GM23338 (cell line): ENCODE measurements at places on chromosomes 1 and 21. TPM values are rescaled to one million over a fixed set of nuclear protein-coding genes. Genes with fewer than 3 reads are reported as not detected.

CD2 gene
- total RNA-seq: not detected in 2 replicates

SZRD1 gene
- 70.9 and 73.9 TPM in 2 replicates for total RNA-seq

HUNK gene
- total RNA-seq: 5.1 and 14.8 TPM in 2 replicates

TIE1 gene
- 1.5 and 2.3 TPM in 2 replicates for total RNA-seq

FAM43B gene
- total RNA-seq: 3.0 and 3.6 TPM in 2 replicates

TMPRSS3 gene
- total RNA-seq: 0.17 TPM in 1 of 2 replicates, not detected in the other

PRKCZ gene
- 36.9 and 42.3 TPM in 2 replicates for total RNA-seq
